ENCODE measurements at places on chromosomes 1 and 21.

DNA sequence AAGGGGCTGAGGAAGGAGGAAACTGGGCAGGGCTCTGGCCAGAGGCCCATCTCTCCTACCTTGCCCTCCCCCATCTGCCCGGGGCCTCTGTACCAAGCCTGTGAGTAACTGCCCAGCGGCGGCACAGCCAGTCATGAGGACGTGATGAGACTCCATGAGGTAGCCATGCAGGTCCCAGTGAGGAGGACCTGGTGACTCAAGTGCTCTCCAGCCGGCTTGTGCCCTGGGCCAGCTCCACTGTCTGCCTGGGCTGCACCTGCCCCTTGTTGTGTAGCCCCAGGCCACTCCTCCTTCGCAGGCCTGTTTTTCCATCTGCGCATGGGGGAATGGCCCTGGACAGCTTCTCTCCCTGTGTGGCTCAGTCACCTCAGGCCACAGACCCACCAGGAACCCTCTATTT lies 42.0 kb upstream of the PADI1 start:
- DNase-seq = peak; percentile 51

GRCh38 chr1:230268371-230269170 lies 157.6 kb downstream of the PGBD5 start:
- DNase-seq = peak; percentile 56

DNA sequence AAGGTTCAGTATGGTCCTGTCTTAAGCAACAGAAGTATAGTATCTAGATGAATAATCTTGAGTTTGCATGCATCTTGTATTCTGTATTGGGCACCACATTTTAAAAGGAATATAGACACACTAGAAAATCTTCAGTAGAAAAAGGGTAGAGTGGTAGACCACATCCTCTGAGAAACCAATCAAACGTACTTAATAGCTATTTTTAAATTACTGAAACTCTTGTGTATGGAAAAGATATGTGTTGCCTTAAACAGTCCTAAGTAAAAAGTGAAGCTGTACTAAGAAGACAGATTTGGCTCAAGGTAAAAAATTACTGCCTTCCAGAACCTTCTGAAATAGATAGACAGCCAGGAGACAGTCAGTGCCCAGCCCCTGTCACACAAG lies 3.1 kb downstream of the CTXND2 start:
- DNase-seq = no peak

- no peak for DNase-seq
These were observed 329.9 kb upstream of the PROX1 start for GRCh38 chr1:213657879-213658278.

DNA sequence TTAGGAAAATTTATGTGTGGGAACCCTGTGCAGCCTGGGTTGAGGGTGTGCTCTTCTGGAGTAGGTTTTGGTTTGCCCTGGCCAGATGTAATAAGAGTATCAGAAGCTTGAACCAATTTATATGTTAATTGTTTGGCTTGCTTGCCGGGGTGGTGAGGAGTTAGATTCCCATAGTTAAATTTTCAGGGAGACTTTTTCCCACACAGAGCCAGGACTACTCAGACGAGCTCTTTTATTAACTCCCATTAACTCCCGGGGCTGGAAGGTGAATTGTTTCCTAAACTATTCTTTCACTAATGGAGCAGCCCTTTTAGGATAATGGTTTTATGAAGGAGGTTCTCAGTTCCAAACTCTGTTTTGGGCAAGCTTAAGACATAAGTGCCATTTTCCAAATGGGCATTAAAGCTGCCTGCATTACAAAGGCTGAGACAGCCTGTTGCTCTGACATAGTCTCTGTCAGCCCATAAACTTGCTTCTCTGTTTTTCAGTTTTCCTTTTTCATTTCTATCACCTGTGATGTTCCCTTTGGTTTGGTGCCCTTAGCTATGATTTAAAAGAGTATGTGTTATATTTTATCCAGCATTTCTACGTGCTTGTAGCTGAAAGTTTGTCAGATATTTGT lies 18.0 kb upstream of the RAB3GAP2 start:
- no peak for DNase-seq
